ENCODE measurements at places on chromosomes 3 and 15.

DNA sequence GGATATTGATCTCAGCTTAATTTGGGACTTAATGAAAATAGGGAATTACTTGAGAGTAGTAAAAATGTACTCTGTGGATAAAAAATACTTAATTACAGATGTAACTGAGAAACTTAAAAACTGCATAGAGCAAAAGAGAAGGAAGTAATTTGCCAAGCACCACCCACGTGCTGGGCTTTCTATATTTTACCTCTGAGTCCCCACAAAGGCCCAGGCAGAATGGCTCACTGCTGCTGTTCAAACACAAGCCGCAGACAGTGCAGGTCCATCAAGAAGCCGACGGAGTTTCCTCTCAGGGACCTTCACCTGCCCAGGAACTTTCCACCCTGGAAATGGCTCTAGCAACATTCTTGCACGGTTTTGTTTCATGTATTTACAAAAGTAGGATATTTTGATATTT lies 77.2 kb upstream of the TRPM1 start:
- no peak for DNase-seq

DNA sequence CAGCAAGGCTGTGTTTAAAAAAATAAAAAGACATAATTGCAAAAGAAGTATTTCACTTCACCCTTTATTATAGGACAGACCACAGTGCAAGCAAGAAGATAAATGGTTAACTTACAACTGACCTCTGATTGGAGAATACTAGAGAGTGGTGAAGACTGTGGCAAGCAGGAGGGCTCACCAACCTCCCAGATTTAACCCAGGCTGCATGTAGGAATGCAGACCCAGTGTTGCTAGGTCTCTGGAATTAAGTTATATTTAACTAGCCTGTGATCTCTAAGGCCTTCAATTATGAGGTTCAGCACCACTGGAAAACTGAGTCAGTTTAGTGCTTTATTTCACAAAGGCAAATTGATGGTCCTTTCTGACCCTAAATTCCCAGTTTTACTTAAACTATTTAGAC lies 436.6 kb downstream of the LPP start:
- DNase-seq = no peak

DNA sequence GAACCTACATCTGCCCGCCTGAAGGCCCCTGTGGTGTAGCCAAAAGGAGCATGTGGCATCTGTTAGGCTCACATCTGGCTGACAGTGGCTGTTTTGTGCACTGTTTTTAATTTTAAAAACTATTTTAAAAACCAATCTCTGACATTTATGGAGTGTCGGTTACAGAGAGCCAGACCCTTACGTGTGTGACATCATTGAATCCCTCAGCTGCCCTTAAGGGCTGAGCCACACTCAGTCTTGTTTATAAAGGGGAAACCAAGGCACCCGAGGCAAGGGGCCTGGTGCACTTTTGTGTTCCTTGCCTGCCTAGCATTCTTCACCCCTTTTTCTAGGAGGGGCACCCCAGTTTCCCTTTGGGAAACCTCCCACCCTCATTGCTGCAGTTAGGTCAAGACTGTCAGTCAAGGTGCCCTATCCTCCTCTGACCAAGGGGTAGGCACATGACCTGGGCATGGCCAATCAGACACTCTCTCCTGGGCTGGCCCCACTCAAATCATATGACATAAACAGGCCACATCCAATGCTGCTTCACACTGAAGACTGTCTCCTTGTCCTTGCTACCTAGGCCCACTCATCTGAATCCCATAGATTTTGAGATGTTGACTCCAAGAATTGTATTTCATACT lies 105.3 kb downstream of the LSM3 start:
- no peak for DNase-seq

DNA sequence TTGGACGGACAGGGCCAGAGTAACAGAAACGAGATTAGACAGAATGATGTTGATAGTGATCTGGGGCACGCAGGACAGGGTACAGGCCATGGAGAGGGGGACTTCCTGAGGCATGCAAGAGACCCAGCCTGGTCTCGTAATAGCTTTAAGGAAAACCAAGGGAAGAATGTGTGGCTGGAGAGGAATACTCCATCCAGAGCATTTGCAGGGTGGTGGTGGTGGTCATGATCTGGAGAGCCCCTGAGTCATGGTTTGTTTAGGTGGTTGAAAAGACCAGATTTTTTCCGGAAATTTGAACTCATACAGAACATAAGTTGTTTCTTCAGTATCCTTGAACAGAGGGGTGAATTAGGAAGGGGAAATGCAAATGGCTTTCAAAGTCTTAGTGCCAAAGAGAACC lies 138.5 kb downstream of the DUT start:
- no peak for DNase-seq

DNA sequence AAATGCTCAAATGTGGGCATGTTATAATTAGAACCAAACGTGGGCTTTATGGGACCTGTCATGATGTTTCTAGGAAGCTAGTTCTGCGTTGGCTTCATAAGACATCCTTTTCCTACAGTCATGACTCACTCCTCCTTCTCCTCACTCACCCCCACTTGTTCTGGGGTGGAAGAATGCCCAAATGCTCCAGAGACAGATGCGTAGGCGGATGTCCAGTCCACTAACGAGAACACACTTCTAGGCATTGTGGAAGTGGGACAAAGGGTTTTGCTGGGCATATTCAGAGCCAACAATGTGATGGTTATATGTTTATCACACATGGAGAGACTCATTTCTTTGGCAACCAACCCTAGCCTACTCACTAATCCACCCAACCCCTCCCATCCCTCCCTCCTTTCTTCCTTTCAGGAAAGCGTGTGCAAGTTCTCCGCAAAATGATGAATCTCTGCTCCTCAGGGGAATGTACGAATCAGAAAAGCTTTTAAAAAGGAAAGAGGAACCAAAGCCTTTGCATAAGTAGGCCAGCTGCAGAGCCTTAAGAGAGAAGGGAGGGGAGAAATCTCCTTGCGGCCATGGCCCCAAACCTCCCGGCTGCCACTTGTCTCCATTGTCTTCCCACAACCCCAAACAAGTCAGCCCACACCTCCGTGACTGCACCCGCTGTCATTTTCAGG lies 123.0 kb upstream of the SPRED1 start:
- DNase-seq = no peak

GRCh38 chr3:159844801-159845261 lies 143.8 kb upstream of the IL12A start:
- no peak for DNase-seq
